ENCODE measurements at places on chromosomes 7 and 10.

DNA sequence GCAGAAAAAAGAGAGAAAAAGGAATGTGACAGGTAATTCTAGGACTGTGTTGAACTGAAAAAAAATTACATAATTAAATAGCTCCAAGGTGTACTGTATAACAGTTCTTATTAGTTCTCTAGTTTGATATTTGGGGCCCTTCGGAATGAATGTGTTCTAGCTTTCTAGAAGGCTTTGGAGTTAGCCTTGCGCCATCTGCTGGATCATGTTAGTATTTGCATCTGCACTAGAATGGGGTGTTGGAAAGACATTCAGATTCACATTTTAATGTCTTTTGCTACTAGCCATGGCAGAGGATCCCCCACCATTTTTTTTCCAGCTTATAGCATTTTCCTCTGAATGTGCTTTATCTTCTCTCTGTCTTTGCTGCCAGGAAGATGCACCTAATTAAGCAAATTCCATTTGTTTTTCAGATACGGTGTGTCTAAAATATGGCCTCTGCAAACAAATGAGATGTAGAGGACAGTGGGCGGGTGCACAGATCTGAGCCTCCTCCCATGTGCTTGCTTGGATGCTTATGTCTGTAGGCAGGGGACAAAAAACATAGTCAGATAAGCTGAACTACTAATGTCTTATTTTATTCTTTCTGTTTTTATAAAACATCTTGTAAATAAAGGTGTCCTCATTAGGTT, 238.5 kb downstream of the PHF14 start:
- peak; percentile 57 for ATAC-seq

DNA sequence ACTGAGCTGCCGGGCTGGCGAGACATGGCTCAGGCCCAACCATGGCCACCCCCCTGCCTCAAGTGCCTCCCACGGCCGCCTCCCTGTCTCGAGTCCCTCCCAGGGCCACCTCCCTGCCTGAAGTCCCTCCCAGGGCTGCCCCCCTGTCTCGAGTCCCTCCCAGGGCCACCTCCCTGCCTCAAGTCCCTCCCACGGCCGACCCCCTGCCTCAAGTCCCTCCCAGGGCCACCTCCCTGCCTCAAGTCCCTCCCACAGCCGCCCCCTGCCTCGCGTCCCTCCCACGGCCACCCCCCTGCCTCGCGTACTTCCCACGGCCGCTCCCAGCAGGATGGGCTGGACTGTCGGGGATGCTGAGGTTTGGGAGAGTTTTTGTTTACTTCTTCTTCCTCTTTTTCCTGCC, 462.5 kb downstream of the PTPRN2 start:
- ATAC-seq, result no peak

DNA sequence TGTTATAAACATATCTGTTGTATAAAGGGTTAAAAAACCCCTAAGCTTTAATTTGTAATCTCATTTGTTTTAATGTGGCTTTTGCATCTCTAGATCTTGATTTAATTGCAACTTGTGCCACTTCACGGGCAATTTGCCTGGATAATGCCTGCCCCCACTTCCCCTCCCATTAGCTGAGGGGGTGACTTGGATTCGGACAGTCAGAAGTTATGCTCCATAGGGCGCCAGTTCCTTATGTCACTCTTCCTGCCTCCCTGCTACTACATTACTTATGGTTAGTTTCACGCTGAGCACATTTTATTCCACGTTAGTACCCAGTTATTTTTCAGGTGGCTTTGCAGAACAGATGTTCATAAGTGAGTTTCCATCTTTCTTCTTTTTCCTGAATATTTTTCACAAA, 1015.2 kb upstream of the PHF14 start:
- ATAC-seq, result no peak

DNA sequence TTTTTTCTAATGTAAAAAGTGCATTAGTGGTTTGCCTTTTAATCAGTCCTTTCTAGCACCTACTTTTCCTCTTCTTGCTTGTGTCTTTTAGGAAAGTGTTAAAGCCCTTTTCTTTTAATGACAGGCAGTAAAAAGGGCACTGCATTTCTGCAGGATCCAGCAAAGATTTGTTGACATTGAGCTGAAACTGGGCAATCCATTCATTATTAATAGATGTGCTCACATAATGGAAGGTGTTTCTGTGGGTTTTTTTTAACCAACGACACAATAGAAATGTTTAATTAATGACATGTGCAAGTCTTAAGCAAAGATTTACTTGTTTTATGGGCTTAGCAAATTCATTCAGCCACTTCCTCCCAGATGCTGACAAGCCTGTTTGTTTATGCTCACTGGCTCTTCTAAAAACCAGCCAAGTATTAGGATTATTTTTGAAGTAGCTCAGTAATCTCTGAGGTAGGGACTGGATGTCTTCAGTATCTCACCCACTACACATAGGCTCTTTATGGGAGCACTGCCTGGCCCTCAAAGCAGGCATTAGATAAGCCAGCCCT, 1201.1 kb downstream of the SORCS1 start:
- ATAC-seq, result no peak

DNA sequence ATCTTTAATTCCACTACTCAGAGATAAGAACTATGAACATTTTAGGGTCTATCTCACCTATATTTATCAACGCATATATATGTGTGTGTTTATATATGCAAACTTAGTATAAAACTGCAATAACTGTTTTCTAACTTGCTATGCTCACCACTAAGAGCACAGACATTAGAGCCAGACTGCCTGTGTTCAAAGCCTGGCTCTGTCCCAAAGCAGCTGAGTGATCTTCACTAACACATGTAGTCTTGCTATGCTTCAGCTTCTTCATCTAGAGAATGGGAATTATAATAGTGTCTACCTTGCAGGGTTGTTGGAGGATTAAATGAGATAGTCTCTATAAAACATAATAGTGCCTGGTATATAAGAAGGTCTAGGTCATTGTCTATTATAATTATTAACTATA, 165.5 kb downstream of the MAGI2 start:
- ATAC-seq, result no peak

- peak; percentile 79 for ATAC-seq
Measured at GRCh38 chr10:62268399-62269114, at the start of gene RTKN2. Gene RTKN2, minus strand, starts transcription at chr10:62268844. Its CDS starts 234 bp downstream, at chr10:62268610.

- ATAC-seq, result no peak
Measured at GRCh38 chr10:21740989-21741388, 207.0 kb downstream of the MLLT10 start.

GRCh38 chr10:30748152-30748973, 118.8 kb upstream of the LYZL2 start:
- ATAC-seq, result no peak

DNA sequence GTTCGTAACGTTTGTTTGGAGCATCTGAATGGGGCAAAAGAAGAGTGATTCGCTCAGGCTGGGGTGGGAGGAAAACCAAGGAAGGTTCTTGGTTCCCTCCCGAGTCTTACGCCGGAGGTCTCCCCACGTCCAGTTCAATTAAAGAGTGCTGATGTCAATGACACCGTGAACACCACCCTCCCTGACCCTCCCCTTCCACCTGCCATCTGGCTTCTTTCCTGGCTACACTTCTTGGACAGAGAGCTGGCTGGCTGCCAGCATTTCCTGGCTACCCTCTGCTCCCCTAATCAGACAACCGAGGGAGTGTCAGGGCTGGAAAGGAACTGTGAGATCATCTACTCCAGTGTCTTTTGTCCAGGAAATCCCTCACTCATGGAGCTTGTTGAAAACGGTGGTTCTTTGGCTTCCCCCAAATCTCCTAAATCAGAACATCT, 24.1 kb upstream of the FFAR4 start:
- ATAC-seq, result peak; percentile 63

GRCh38 chr7:25565949-25566348, 337.7 kb upstream of the NPVF start:
- ATAC-seq, result no peak

DNA sequence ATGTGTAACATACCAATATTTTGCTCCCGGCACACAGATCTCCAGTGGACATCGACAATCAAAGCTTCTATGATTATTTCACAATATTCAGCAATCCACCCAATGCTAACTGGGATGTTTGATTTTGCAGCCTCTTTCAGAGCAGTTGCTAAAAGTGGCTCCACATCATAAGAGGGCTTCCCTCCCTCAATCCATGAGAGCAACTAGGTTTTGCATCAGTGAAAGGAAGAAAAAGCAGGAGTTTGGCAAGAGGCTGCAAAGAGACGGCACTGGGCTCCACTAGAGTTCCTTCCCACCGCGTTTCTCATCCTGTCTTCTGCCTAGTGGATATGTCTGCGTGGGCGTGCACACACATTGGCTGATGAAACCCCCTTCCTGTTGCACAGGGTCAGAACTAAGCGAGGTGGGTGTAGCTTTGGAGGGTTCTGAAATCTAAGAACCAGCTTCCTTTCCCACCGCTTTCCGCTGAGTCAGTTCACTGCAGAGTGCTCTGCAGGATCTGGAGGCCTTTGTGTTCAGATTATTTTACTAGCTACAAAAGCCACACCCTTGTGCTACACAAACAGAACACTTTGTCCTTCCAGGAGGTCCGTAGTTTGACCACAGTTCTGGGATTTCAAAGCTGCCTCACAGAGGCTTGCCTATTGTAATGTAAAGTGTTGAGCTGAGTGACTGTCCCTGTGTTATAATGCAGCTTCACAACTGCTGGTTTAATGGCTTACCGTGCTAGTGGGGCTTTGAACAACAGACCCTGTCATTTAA, 28.1 kb downstream of the ARL4A start:
- peak; percentile 92 for ATAC-seq

DNA sequence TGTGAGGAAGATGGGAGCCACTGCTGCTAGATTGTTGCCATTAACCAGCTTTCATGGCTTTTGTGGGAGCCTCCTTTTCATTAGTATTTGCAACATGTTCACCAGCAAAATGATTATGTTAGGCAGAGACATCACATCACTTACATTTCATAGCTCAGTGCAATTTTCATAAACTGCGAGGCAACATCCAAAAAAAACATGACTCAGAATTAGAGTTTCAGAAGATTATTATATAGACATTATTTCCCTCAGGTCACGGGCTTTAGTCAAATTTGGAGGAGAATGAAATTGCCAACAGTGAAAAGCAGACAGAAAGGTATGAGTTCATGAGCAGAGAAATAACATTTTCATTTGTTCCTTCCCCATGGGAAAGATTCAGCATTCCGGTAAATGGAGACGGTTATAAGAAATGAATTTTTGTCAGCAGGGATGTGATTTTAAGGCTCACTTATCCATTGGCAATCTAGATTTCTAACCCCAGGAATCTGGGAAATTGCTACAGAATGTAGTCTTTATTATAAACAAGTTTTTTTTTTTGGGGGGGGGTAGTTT, 573.2 kb downstream of the AUTS2 start:
- ATAC-seq, result no peak

GRCh38 chr7:103150192-103150591, 1.3 kb upstream of the NAPEPLD start:
- no peak for ATAC-seq

- ATAC-seq, result no peak
Measured at GRCh38 chr7:95028683-95029082, 121.3 kb downstream of the PPP1R9A start.

- ATAC-seq, result no peak
Measured at GRCh38 chr7:44914992-44915607, 29.8 kb upstream of the PURB start.

DNA sequence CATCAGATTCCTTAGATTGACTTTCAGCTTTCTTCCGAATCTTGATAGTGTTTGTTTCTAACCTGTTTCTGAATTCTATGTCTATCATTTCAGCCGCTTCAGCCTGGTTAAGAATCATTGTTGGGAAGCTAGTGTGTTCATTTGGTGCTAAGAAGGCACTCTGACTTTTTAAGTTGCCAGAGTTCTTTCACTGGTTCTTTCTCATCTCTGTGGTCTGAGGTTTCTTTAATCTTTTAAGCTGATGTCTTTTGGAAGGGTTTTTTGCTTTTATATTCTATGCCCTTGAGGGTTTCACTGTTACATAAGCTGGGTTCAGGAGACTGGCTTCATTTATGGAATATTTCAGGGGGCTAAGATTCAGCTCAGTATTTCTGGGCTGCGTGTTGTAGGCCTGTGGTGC, 104.5 kb upstream of the PRSS58 start:
- no peak for ATAC-seq

- ATAC-seq, result no peak
Measured at GRCh38 chr7:3102159-3102558, 58.5 kb upstream of the CARD11 start.

- no peak for ATAC-seq
Measured at GRCh38 chr7:40711706-40712105, 576.9 kb downstream of the SUGCT start.

GRCh38 chr10:107859065-107859464, 694.6 kb upstream of the SORCS1 start:
- ATAC-seq, result no peak

DNA sequence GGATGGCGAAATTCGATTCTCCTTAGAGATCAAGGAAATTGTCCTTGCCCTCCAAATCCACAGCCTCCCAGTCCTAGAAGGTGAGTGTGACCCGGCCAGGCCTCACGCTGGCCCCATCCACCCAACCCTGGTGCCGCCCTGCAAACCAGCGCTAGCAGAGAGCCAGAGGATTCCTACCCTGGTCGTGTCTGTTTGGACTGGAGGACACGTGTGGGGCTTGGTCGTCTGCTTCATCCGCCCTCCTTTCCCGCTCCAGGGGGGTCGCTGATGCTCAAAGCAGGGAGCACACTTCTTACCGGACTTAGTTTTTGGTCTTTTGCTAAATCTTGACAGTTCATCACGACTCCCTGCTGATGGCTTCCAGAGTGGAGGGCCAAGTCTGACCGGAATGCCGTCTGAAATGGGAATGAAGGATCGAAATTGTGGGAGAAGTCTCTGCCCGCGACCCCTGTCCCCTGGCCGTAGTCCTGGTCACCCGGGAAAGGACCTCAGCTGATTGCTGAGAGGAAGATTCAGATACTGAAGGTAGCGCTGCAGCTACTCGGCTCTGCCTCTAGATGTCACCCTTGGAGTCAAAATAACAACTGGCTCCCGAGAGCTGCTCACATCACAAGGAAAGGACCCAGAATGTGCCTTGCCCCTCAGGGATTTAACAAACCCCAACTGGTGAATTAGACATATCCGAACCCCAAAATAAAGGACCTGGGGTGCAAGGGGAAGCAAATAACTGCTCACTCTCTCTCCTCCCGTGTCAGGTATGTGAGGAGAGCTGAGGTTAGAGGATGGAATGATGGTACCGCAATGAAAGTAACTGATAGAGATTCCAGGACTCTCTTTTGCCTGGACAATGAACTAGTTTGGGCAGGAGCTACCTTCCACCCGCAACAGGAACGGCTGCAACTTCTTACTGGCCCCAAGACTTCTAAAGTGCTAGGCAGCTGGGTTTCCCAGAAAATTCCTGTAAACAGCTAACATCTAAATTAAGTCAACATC, 23.5 kb upstream of the ORC5 start:
- peak; percentile 53 for ATAC-seq

DNA sequence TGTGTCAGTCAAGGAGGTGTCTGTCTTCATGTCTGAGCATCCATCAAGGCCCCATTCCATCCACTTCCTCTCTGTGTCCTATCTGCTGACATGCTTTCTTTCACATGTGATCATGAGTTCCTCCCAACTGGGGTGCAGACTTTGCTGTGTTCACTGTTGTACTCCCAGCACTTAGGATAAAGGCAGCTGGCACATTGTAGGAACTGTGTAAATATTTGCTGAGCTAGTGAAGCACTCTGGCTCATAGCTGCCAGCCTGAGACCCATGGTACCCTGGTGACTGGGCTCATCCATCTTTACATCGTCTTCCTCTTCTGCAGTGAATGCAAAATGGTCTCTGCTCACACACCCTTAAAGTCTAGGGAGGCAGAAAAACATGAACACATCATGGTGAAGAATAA, 242.2 kb upstream of the IGFBP3 start:
- ATAC-seq, result no peak
